ENCODE measurements at places on chromosomes 6 and 20.

DNA sequence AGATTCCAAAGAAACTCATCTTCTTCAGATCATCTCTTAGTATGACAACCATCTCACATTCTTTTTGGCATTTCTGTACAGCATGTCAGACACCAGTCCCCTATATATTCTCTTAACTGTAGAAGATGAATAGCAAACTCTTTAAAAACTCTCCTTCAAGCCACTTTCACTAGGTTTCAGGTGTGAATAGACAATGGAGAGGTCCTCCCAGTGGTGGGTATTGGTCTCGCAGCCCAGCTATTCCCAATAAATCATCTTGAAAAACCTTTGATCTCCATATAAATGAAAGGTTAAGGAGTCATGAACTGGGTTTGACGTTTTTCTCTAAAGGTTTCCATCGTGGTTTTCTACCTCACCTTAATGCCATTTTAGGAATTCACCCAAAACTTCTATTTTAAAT is 180.0 kb downstream of the GJA1 start:
- DNase-seq, result no peak

GRCh38 chr6:3312604-3313231 is 54.0 kb downstream of the PSMG4 start:
- no peak for DNase-seq

GRCh38 chr6:27861861-27862260 is 50.3 kb downstream of the OR2B2 start:
- DNase-seq, result no peak

GRCh38 chr6:161626132-161626676 is 352.3 kb upstream of the AGPAT4 start:
- no peak for DNase-seq

- no peak for DNase-seq
These were observed 1303.9 kb upstream of the GJE1 start for GRCh38 chr6:140828856-140829255.

DNA sequence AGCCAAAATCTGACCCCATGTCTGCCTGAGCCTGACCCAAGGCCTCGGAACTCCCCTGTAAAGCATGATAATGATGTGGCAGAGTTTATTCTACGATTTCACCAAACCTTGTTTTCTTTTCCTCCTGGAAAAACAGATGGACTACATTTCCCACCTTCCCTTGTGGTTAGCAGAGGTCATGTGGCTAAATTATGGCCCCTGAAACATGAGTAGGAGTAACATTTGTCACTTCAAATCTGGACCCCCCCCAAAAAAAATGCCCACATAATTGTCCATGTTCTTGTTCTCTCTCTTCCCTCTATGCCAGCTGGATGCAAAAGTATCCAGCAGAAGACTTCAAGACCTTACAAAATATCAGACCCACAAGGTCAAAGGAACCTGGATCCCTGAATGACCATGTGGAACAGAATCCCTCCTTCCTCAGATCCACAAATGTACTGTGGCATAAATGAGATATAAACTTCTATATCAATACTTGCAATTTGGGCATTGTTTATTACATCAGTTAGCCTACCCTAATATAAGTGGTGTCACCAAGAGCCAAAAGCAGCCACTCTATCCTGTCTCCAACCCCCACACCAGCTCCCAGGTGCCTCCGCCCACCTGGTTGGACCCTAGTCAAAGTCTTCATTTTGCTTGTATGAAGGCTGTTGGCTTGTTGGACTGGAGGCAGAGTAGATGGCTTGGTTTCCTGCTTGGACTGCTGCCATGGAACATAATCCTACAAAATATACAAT is 1.4 kb downstream of the C20orf96 start:
- DNase-seq, result no peak

- DNase-seq, result no peak
These were observed 184.7 kb upstream of the PMEPA1 start for GRCh38 chr20:57894522-57894921.

GRCh38 chr20:36645353-36645752 is 643 bp downstream of the SLA2 start:
- DNase-seq, result no peak
